Left kidney (tissue), 8 donors: ENCODE measurements at places on chromosomes 2 and 18. TPM values are rescaled to one million over a fixed set of nuclear protein-coding genes. Genes with fewer than 3 reads are reported as not detected.

PSTPIP2 gene
- 17.1 TPM for polyA plus RNA-seq

POTEI gene
- polyA plus RNA-seq, result 0.08 TPM

CYP27A1 gene
- 49.7 TPM for polyA plus RNA-seq

C18orf32 gene
- 23.8 TPM for polyA plus RNA-seq
